Stimulated activated CD4-positive, alpha-beta T cell treated with anti-CD3 and anti-CD28 coated beads, TNF-alpha, amount 100 ng/mL, for 1 hour (primary cell): ENCODE measurements at places on chromosomes 1 and 21.

DNA sequence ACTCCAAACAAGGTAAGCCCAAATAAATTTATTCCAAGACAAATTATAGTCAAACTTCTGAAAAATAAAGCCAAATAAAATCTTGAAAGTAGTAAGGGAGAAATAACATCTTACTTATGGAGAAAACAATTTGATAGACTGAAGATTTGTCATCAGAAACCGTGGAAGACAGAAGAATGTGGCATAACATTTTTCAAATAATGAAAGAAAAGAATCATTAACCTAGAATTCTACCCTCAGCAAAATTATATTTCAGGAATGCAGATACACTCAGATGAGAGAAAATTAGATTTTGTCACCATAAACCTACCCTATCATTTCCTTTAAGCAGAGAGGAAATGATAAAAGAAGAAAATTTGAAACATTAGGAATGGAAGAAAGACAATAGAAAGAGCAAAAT is 27.3 kb upstream of the PADI1 start:
- DNase-seq, result no peak

DNA sequence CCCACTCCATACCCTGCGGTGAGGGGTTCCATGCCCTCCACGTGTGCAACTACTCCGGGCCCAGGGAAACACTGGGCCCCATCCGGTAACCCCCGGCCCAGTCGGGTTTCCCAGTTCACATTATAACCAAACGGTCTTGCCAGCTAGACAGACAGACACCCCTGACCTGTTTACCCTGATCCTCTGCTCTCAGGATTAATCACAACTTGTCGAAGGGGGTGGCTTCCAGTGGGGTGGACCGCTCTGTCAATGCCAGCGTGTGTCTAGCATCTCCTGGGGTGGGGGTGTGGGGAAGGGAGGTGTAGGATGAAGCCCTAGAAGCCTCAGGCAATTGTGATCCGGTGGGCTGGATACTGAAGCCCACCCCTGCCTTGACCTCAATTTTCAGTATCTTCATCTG is 4.6 kb upstream of the OLIG2 start:
- no peak for DNase-seq

DNA sequence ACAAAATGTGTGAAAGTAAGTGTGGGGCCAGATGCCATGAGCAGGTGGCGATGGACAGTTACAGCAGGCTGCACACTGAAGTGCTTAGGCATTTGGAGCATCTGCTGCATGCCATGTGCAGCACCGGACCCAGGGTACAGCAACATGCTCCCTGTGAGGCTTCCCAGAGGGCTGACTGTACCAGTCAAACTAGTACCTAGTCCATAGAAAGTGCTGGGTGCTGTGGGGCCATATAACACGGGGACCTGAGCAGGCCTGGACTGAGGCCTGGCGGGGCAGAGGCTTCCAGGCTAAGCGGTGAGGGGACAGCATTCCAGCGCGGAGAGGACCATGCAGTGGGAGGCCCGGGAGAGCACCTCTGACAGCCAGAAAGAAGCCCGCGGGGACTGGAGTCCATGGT is 29.9 kb upstream of the PKP1 start:
- no peak for DNase-seq

GRCh38 chr1:240833075-240833474 is 221.1 kb upstream of the GREM2 start:
- no peak for DNase-seq

DNA sequence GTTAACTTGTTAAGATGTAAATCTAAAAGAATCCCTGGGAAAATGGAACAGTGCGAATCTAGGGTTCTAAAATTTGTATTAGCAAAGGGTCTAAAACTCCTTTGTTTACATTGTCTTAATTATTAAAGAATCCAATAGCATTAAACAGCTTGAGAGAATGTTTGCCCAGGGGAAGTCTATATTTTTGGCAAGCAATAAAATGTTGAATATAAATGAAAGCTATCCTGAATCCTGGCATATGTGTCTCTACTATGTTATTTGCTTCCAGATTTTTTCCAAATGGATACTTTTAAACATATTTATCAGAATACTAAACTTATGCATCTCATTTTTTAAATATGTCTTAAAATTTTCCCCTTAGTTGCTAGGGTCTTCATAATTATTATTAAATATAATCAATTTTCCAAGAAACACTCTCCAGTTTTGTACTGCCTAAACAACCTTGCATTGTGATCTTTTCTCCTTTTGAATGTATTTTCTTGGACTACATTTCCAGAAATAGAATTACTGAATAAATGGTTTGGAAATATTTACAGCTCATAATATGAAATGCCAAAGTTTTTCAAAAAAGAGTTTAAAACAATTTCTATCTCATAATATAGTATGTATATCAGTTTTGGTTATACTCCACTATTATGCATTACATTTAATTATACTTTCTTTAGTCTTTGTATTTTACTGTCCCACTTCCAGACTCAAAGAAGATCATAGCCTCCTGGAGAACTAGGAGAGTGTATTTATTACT is 304.8 kb downstream of the USP25 start:
- DNase-seq, result no peak

GRCh38 chr1:15680131-15680530 is 4.0 kb upstream of the PLEKHM2 start:
- no peak for DNase-seq

- DNase-seq, result no peak
Observed at GRCh38 chr21:29305068-29305467, 6.3 kb downstream of the BACH1 start.

GRCh38 chr1:180195401-180195800 is 34.7 kb upstream of the LHX4 start:
- no peak for DNase-seq

GRCh38 chr1:193479187-193479586 is 292.8 kb upstream of the B3GALT2 start:
- DNase-seq, result peak; percentile 55
